ENCODE measurements at places on chromosomes 4 and X.

DNA sequence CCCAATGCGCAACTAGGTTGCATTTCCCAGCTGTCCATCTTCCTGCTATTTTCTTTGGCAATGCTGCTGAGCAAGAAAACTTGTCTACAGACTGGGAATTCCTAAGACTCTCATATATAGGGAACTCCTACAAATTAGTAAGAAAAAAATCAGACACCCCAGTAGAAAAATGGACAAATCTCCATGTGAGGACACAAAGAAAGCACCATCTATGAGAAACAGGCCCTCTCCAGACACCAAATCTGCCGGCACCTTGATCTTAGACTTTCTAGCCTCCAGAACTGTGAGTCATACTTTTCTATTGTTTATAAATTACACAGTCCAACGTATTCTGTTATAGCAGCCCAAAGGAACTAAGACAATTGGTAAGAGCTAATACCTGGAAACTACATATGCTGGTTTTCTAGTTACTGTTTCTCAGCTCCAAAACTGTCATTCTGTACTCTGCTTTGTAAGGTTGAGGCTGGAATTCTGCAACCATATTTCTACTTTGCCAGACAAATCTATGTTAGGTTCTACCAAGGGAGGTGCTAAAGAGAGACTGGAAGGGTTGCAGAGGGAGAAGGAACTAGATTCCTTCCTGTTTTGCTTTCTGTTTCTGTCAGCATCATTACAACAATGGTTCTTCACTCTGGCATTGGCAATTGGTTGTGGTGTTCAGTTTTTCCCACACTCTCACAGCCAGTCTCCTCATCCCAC, 35.7 kb upstream of the FAM241A start:
- no peak for DNase-seq

GRCh38 chr4:113955948-113956347, 23.5 kb downstream of the ARSJ start:
- no peak for DNase-seq

GRCh38 chr4:139896091-139896604, 230.5 kb downstream of the MGST2 start:
- no peak for DNase-seq

DNA sequence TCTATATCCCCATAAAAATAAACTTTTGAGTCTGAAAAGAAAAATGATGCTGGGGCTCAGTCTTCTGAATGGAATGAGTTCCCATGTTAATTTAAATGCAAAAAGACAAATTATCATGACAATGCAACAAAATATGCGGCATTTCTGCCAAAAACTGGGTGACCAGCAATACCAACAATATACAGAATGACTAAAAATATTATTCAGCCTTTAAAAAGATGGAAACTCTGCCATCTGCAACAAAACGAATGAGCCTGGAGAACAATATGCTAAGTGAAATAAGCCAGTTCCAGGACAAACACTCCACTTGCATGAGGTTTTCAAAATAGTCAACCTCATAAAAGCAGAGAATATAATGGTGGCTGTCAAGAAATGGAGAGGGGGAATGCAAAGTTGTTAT, 558.5 kb downstream of the IL15 start:
- DNase-seq: no peak

GRCh38 chr4:121938282-121939092, 13.4 kb downstream of the TRPC3 start:
- no peak for DNase-seq

DNA sequence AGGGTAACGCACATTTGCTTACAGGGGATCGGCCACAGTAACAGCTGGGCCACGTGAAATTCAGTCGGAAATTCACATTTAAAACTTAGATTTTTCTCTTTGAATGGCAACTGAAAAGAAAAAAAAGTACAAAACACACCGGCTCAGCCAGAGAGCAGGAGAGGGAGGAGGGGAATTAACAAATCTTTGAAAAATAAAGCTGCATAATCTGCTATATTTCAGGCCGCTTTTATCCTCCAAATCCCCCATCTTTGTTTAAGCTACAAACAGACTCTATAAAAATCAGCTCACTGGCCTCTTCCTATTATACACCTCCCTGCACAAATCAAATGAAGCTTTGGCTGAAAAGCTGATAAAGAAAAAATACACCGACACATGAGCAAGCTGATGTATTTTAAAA, 169.1 kb downstream of the LDB2 start:
- DNase-seq: no peak

- no peak for DNase-seq
These were observed 49.2 kb upstream of the SPIN4 start for GRCh38 chrX:63400340-63400739.

- no peak for DNase-seq
These were observed 45.4 kb downstream of the BMPR1B start for GRCh38 chr4:94803181-94803580.

Data from effector memory CD4-positive, alpha-beta T cell (primary cell).